ENCODE measurements at places on chromosomes 6 and 20.
A peak's percentile ranks its signal among the peaks of the same experiment; 100 is the strongest.

DNA sequence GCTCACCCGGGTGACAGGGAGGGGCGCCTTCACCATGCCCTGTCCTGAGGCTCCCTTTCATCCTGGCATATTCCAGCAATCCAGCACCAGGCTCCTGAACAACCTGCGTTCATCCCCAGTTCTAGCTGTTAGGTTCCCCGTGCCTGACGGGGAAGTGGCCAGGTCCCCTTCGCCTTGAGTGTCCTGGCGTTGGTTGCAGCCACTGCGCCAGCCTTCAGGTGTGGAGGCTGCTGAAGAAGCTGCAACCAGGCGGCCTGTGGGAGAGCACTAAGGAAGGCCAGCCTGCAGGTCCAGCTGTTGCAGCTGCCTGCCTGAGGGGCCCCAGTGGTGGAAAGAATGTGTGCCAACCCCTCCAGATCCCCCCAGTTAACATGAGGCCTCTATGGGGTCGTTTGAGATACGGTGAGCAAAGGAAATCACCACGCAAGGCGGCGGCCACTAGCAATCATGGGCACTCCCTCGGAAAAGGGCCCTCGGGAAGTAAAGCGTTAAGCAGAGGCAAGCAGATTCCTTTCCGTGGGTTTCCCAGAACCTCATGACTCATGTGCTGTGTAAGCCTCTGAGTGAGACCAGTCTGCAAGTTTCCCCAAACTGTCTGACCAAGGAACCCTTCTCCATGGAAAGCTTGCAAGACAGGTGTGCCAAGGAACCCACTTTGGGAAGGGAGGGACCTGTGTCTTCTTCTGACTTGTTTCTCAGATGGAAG lies 320.8 kb downstream of the TAF4 start:
- DNase-seq = peak; percentile 14

DNA sequence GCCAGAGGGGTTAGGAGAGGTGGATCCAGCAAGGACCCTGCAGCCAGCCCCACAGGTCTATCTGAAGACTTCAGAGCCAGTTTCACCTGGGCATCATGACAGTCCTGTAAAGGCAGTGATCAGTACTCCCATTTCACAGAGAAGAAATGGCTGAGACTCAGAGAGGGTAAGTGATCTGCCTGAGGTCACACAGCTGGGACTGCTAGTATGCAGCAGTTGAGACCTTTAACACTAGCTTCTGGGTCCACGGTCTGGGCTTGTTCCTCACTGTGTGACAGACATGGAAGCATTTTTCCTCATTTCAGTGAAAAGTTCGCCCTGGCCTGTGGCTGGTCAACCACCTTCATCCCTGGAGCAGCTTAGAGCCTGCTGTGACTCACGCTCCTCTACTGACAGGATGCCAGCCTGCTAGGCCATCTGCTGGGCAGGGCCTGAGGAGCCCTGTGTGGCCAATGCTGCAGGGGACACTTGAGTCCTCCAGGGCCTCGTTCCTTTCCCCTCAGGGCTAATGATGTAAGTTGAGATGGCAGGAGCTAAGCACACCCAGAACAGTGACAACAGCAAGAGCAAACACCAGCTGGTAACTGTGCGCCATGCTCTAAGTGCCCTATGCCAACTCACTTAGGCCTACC lies 192.0 kb downstream of the LRFN2 start:
- DNase-seq = no peak

DNA sequence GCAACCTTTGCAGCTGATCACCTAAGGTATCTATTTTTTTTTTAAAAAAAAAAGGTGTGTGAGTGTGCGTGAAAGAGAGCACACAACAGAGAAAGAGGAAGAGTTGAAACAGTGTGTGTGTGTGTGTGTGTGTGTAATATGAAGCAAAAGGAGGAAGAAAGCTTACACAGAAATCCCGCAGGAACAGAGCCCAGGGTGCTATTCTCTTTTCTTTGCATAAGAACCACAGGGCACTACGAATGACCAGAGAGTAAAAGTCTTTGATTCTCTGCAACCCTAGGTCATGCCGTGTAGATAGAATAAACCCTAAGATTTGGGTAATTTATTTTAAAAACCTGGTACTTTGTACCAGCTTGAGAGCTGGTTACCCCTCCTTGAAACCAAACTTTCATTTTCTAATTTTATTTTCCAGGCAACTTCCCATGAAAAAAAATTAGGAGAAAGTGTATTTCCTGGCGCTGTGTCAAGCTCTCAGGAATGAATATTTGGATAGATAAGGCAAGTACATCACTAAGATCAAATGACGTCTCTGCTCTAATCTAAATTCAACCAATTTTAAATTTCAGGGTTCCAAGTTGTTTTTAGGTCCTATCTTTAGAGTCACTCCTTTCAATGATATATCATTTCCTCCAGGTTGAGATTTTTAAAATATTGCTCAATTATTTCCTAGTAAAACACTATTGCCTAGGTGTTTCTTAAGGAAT lies 47.9 kb upstream of the ID4 start:
- peak; percentile 11 for DNase-seq

- DNase-seq = no peak
Observed at GRCh38 chr6:52564856-52565255, 12.0 kb downstream of the TRAM2 start.

GRCh38 chr6:169424821-169425240 lies 171.2 kb upstream of the THBS2 start:
- DNase-seq = peak; percentile 54

Measured in NB4 (cell line).